Skin of body (tissue), 3 donors: ENCODE measurements at places on chromosomes 12 and 14. TPM values are rescaled to one million over a fixed set of nuclear protein-coding genes. Genes with fewer than 3 reads are reported as not detected.
A peak's percentile ranks its signal among the peaks of the same experiment; 100 is the strongest.

DNA sequence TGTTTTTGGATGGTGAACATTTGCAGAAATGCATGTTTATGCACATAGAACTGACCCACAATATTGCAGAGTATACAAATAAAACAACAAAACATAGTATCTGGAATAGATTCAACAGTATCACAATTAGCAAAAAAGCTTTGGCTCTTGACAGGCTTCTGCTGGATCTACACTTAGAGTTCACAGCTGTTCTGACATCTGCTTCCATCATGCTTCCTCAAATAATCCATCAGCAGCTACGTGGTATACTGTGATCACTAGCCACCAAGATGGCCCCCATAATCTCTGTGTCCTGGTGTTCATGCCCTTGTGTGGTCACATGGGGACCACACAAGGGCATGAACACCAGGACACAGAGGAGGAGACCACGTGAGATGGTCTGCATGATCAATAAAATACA lies 166.6 kb upstream of the CCDC198 start:
- peak; percentile 9 for DNase-seq

DNA sequence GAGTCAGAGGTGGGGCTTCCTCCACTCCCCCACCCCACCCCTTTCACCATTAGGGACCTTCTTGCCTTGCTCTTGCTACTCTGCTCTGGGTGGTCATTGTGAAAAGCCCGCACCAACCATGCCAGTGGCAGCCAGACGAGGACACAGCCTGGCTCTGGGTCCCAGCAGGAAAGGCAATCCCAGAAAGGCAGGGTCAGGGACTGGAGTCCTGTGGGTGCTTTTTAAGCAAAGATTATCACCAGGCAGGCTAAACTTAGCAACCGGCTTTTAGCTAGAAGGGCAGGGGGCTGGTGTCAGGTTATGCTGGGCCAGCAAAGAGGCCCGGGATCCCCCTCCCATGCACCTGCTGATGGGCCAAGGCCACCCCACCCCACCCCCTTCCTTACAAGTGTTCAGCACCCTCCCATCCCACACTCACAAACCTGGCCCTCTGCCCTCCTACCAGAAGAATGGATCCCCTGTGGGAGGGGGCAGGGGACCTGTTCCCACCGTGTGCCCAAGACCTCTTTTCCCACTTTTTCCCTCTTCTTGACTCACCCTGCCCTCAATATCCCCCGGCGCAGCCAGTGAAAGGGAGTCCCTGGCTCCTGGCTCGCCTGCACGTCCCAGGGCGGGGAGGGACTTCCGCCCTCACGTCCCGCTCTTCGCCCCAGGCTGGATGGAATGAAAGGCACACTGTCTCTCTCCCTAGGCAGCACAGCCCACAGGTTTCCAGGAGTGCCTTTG lies 1.2 kb upstream of the GAPDH start:
- DNase-seq, result no peak

DNA sequence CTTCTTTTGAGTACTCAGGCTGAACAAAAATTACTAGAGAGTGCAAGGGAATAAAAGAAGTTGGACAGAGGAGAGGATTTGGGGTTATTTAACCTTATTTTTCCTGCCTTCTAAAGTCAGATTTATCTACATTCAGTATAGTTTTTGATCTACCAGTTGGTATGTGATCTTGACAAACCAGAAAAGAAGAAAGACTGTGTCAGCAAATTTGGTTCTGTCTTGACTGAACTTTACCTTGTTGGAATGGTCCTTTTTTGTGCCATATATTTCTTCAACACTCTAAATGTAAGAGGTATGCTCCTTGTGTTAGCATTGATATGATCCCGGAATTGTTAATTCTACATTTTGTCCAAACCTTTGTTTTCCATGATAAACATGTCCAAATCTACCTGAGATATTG lies 47.7 kb upstream of the ADAMTS20 start:
- no peak for DNase-seq

DNA sequence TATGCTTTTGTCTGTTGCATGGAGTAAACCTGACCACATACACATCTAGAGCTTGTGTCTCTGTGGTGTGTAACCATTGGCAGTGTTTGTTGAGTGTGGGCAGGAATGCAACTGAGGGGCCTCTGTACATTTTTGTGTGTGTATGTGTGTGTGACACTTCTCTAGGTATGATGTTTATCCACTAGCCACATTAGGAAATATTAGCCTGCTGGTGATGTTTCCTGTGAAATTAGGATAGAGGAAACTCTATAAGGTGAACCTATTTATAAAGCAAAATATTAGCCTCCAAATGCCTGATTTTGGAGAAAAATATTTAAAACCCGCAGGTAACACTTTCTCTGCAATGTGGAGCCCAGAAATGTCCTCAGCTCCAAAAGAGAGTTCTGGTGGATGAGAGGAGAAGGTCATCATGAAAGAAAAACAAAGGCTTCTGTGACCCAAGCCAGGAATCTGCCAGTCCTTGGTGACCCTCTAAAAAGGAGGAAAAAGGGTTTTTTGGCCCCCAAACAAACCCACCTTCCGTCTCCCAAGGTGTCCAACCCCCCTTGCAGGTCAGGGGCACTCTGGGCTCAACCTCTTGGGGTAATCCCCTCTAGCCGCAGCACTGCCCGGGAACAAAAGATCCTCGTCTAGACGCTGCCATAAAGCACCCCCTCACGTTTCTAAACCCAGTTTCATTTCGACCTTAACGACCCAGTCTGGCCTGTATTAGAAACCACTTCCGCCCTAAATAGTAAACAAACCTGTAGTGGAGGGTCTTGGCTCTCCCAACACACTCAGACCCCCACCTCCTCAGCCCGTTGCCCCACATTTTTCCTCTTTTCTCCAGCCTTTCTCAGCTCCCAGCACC lies 3.1 kb upstream of the HOTAIR start:
- DNase-seq, result no peak

DNA sequence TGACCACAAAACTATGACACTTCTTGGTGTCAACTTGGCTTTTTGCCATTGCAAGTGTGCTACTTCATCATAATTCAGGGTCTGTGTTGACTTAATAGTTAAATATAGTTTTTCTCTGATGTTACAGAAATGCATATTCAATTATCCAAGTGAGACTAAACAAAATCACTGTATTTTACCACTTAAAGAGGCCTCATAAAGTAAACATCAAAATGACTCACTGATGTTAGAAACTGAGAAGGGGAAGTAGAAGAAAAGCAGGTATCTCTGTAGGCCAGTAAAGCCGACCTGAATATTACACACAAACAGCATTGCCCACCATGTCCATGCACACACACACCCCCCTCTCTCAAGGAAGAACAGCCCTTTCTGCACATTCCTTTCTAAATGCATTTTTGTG lies 55.4 kb downstream of the RPAP3 start:
- no peak for DNase-seq

DNA sequence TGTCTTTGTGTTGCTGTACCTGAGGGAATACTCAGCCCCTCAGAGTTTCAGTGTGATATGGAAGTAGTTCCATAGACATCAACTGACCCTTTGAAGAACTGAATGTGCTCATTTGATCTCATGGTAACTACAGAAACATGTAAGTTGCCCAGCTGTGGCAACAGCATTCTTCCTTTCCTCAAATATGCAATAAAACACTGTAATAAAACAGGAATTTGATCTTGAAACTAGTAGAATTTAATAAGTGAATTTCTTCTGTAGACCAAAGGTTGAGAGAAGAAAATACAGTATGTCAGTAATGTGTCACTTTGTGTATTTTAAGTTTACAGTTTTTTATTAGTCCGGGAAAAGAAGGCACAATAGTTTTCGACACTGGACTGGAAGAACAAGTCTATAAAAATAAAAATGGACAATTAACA lies 31.9 kb downstream of the KCTD10 start:
- no peak for DNase-seq

DNA sequence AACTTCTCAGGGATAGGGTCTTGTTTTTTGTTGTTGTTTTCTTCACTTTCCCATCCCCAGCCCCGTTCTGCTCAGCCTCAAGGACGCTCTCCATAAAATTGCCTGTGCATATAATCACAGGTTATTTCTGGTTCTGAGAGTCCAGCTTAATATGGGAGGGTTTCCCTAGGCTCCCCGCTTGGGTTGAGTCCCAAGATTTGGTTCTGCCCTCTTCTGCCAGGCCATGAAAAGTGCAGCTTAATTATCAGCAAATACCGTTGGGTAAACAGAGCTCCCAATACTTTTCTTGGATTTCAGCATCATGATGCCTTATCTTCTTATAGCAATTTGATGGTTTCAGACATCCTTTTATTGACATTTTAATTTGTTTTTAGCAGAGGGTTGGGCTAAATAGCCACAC lies 75.6 kb downstream of the GRIN2B start:
- no peak for DNase-seq

SELPLG gene
- total RNA-seq, result 4.2 TPM

IRAK3 gene
- 14.6 TPM for total RNA-seq

DNA sequence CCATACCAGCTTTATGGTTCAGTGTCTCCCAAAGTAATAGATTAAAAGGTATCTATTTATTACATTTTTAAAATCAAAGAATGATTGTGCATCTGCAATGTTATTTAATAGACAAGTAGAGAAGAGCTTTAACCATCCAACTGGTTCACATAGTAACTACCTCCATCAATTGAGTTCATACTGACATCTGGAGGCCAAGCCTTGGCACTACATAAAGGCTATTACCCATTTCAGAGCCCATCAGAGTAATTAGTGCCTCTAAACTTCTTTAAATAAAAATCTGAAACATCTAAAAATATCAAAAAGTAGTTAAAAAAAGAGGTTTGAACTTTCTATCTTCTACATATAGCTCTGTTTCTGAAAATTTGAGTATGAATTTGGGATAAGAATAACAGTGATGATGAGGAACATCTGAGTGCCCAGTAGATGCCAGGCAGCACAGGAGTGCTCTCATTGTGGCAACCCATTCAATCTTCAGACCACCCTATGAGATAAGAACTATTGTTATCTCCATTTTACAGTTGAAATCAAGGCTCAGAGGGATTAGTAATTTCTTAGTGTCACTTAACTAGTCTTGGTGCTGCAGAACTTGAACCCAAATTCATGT lies 132.9 kb upstream of the DAAM1 start:
- peak; percentile 60 for DNase-seq

GRCh38 chr12:126389220-126389841 lies 1324.1 kb downstream of the AACS start:
- peak; percentile 61 for DNase-seq

DNA sequence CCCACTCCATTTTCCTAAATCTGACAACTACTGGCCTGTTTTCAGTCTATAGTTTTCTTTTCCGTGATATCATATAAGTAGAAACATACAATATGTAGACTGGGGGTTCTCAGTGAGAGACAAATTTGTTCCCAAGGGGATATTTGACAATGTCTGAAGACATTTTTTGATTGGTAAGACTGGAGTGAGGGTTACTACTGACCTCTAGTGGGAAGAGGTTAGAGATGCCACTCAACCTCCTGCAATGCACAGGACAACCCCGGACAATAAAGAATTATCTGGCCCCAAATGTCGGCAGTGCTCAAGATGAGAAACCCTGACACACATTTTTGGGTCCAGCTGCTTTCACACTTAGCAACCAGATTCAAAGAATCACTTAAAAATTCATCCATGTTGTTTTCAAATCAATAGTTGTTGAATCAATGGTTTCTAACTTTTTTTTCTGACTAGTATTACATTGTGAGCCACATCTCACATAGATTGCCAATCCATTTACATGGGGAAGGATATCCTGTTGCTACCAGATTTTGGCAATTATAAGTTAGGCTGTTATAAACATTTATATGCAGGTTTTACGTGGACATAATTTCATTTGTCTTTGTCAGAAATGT lies 307.1 kb downstream of the RPL10L start:
- DNase-seq, result no peak

CELA1 gene
- not detected for total RNA-seq

DNA sequence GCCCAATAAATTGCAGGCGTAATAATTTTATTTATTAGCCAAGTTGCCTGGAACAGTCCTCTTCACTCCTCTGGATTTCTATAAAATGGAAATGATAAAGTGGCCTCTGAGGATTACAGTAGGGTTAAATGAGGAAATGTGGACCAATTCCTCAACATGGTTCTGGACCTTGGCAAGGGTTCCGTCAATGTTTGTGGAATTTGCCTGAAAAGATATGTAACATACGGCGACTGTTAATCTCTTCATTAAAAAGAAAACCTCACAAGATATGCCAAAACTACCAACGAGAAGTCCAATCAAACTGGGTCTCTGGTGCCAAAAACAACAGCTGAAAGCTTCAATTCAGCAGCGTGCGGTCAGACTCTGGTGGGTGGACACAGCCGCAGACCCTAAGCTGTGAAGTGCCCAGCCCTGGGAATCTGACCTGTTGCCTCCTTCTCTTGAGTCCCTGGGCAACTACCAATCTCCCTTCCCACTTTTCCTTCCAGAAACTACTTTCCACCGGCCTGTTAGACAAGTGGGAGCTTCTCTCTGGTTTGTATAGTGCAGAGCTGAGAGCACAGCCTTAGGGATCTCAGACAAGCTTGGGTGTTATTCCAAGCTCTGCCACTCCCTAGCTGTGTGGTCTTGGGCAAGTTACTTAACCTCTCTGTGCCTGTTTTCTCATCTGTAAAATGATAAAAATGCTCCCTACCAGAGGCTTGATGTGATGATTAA lies 190.5 kb upstream of the GSC start:
- DNase-seq, result no peak

GRCh38 chr14:46940611-46941010 lies 289.0 kb upstream of the RPL10L start:
- no peak for DNase-seq

DNA sequence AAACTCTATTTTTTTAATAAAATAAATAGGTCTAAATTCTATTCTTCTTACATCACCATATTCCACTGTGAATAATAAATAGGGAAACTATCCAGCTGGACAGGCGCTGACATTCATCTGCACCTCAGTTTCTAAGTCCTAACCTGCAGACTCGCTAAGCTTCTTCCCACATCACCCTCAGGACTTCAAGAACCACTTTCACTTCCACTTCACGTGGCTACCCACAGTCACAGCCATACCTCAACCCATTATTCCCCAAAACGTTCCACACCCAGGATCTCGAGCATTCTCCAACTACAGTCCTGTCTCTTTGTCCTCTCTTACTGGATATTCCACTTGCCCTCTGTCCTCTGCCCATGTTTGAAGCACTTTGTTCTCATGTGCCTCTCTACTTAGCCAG lies 71.1 kb downstream of the C2CD5 start:
- no peak for DNase-seq

LBHD2 gene
- total RNA-seq, result not detected

- DNase-seq, result no peak
These were observed 80.3 kb downstream of the WDR20 start for GRCh38 chr14:102220031-102220430.

GRCh38 chr12:69131077-69131476 lies 108.3 kb upstream of the CPSF6 start:
- DNase-seq, result no peak

DNA sequence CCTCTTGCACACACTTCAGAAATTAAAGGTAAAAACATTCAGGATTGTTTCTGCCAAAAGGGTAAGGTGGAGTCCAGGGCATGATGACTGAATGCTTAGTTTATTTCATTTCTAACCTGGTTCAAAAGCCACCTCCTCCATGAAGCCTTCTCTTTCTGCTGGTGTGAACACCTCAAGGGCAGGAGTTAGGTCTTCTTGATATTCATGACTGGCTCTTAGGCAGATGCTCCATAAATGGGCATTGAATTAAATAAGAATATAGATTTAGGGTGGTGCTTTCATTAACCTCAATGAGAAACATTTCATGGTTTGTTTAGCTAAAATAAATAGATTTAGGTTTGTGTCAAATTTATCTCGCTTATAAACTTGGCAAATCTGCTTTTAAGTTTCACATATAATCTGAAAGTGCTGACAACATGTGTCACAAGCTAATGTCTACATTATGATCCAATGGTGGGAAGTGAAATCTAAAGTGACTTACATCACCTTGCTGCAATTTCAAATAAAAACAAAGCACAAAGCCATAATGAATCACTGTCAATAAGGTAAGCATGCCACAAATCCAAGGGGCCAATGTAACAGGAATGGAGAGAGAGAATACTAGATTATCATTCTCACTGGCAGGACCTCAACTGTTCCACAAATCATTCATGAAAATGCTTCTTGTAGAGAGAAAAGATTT lies 72.7 kb upstream of the GRIP1 start:
- no peak for DNase-seq
